Osteoblast (primary cell): ENCODE measurements at places on chromosomes 13 and 19.

- H3K27ac ChIP-seq, result no peak overlapping the region
- H3K27me3 ChIP-seq, result no peaks in the 10 kb centered on the region
- H3K4me1 ChIP-seq, result no peaks in the 10 kb centered on the region
- no peak for DNase-seq
- no peak overlapping the region for H3K4me3 ChIP-seq
Observed at GRCh38 chr19:34692549-34692948, 15.1 kb downstream of the ZNF302 start.

DNA sequence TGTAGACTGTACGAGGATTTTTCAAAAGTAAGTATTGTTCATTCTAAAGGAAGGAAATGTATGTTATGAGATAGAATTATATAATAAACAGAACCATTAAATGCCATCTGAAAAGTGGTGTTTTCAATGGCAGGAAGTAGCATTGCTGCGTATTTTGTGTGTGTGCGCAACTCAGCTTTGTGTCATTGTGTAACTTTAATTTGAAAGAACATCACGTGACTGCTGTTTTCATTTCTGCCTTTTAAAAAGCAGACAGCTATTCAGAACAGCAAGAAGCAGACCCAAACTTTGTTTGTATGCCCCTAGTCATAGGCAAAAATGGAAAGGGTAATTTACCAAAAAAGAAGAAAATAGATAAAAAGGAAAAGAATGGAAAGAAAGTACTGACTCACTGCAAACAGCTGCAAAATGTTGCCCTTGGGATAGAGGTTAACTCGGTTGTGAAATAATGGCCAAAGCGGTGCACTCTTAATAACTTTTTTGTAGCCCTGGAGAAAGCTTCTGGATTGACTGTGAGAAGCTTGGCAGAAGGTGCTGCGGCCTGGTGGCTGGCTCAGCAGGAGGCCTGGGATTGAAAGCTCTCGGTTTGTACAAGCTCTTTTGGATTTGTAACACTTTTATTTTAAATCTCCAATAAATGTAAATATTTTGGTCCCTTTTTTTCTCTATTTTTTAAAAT lies 97.3 kb downstream of the GGACT start:
- no peak overlapping the region for H3K4me3 ChIP-seq
- no peak overlapping the region for H3K27ac ChIP-seq
- H3K27me3 ChIP-seq, result no peaks in the 10 kb centered on the region
- H3K36me3 ChIP-seq, result no peaks in the 10 kb centered on the region
- no peak for DNase-seq

DNA sequence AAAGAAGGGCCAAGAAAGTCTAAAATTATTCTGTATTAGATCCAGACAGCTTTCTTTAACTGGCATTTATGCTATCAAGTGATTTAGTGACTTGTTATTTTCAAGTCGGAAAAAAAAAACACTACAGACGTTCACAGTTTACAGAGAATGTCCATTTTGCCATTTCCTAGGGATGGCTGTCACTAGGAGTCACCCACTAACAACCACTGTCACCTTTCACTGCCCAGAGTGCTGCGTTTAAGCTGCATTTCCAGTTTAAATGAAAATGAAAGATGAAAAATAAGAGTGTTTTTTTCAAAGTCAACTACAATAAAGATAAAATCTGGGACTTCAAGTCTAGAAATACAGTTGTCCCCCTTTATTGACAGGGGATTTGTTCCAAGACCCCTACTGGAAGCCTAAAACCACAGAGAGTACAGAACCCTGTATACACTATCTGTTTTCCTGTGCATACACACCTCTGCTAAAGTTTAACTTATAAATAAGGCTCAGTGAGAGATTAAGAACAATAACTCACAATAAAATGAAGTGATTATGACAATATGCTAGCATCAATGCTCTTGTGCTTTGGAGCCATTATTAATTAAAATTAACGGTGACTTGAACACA lies 112.5 kb downstream of the SACS start:
- H3K27ac ChIP-seq, result peak overlapping the region; percentile 93
- H3K4me3 ChIP-seq, result peak overlapping the region; percentile 17

GRCh38 chr19:45499196-45500180 lies 1.2 kb downstream of the PPM1N start:
- no peak overlapping the region for H3K4me3 ChIP-seq
- peaks cover 45% of the 10 kb centered on the region for H3K27me3 ChIP-seq
- peak; percentile 89 for DNase-seq
- H3K36me3 ChIP-seq, result no peaks in the 10 kb centered on the region
- no peak overlapping the region for H3K27ac ChIP-seq

GRCh38 chr13:39462906-39463305 lies 140.1 kb downstream of the LHFPL6 start:
- no peak overlapping the region for H3K27ac ChIP-seq
- no peaks in the 10 kb centered on the region for H3K27me3 ChIP-seq
- no peak for DNase-seq
- H3K36me3 ChIP-seq, result no peaks in the 10 kb centered on the region

DNA sequence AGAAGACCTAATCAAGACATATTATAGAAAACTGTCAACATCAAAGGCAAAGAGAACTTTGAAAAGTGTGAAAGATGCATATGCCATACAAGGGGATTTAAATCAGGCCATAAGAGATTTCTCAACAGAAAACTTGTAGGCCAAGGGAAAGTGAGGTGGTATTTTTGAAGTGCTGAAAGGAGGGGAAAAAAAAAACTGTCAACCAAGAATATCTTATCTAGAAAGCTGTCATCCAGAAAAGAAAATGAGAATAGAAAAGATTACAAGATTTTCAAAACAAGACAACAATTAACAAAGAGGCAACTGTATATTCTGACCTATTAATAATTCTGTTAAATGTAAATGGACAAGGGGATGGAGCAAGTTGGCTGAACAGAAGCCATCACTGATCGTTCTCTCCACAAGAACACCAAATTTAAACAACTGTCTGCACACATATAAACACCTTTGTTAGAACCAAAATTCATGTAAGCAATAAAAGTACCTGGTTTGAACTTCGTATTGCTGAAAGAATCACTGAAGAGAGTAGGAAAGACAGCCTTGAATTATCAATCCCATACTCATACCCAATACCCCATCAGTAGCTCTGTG lies 880.1 kb upstream of the PCDH9 start:
- no peak for DNase-seq
- H3K4me3 ChIP-seq, result no peak overlapping the region
- H3K36me3 ChIP-seq, result no peaks in the 10 kb centered on the region
- H3K4me1 ChIP-seq, result no peaks in the 10 kb centered on the region
- no peaks in the 10 kb centered on the region for H3K27me3 ChIP-seq

- H3K4me1 ChIP-seq, result no peaks in the 10 kb centered on the region
- no peaks in the 10 kb centered on the region for H3K36me3 ChIP-seq
- H3K27ac ChIP-seq, result no peak within 1 kb of the TSS
- peak; percentile 87 for DNase-seq
Observed at GRCh38 chr13:99971576-99972189, at the start of gene ZIC5. Gene ZIC5 (minus strand): TSS chr13:99971767. CDS start chr13:99971603, 164 bp downstream.

DNA sequence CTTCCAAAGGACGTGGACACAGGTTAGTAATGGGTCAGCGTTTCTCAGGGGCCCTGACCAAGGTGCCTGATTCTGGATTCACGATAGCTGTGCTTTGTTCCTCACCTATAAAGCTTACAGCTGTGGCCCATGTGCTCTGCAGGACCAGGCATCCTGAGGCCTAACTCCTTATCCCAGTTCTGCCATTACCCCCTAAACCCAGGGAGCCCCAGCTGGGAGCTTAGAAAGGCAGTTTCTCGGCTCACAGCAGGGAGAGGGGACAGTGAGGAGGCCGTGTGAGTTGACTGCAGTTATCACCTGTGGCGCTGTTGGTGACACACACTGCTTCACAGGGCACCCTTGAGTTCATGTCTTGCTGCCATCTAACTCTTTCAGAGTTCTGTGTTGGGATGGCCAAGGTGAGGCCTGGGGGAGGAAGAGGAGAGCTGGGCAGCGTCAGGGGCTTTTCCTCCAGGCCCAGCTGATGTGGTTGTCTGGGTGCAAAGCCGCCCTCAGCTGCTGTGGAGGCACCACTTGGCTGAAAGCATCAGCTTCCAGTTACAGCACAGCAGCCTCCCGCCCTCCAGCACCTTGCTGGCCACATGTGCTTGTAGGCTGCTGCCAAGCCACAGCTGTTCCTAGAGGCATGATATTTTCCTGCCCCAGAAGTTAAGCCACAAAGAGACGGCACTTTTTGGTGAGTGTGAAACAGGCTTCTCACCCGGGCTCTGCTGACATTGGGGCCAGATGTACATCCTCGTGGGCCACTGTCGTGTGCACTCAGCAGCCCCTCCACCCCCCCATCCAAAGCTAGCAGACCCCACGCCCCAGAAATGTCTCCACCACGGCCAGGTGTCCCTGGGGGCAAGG lies 99.6 kb upstream of the MCF2L start:
- H3K27me3 ChIP-seq, result no peaks in the 10 kb centered on the region
- no peak overlapping the region for H3K27ac ChIP-seq
- H3K36me3 ChIP-seq, result no peaks in the 10 kb centered on the region
- H3K4me1 ChIP-seq, result no peaks in the 10 kb centered on the region

- no peaks in the 10 kb centered on the region for H3K4me1 ChIP-seq
- no peak for DNase-seq
Observed at GRCh38 chr19:39555883-39556282, 15.9 kb upstream of the EID2 start.

- DNase-seq, result peak; percentile 93
- H3K27me3 ChIP-seq, result no peaks in the 10 kb centered on the region
- H3K36me3 ChIP-seq, result no peaks in the 10 kb centered on the region
- H3K4me1 ChIP-seq, result no peaks in the 10 kb centered on the region
Observed at GRCh38 chr19:49391581-49392399, 3.7 kb downstream of the KASH5 start.
